Esophagus squamous epithelium (tissue), 5 donors: ENCODE measurements at places on chromosomes 16 and 17. TPM values are rescaled to one million over a fixed set of nuclear protein-coding genes. Genes with fewer than 3 reads are reported as not detected.
A peak's percentile ranks its signal among the peaks of the same experiment; 100 is the strongest.

RAPGEFL1 gene
- total RNA-seq = 182 TPM

RND2 gene
- not detected for total RNA-seq

DNA sequence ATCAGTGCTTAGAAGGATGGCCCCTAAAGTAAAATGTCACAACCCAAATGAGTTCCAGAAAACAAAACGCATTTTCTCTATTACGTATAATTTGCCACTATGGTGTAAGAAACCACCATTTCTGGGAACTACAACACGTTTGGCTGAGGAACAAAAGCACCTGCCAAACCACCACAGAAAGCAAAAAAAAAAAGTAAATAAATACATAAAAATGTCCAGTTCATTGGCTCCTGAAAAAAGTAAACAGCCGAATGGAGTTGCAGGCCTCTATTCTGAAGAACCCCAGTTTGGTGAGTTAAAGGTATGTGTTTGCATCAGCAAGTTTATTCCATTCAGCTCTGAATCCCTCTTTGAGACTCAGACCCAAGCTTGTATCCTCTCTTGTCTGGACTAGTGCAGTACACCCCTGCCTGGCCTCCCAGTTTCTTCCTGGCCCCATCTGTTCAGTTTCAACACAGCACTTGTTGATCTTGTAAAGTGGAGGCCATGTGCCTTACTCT lies 36.9 kb downstream of the ERN1 start:
- H3K4me3 ChIP-seq = no peak overlapping the region
- no peaks in the 10 kb centered on the region for H3K36me3 ChIP-seq
- peaks cover 9% of the 10 kb centered on the region for H3K4me1 ChIP-seq
- no peak overlapping the region for H3K27ac ChIP-seq
- no peak for DNase-seq

DNA sequence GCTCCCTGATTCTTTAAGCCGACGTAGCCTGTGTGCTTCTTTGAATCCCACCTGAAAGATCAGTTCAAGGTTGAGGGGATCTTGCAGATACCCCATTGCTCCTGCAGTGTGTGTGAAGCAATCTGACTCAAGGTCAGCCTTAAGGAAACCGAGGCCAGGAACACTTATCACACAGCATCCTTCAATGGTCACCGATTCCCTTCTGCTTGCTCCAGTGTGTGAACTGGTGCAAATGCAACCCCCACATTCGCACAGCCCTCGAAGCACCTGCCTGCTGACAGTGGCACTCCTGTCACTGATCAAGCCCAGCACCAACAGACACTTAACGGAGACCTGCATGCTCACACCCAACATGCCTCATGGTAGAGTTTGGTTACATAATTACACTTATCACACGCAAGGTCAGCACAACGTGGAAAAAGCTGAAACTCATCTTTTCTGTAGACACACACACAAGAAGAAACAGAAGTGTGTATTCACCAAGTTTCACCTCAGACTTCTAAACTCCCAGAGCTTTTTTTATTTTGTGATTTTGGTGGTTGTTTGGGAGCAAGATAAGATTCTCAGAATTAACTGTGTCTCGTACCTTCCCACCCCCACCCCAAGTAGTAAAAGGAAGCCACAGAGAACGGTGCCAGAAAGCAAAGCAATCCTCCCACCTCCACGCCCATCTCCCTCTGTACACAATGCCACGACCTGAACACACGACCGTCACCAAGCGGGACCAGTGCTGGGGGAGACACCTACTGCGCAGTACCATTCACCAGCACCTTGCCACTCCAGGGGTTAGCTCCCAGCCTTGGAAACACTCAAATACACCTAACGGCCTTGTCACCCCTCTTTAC lies 37.2 kb downstream of the LITAFD start:
- no peak overlapping the region for H3K27ac ChIP-seq
- no peak overlapping the region for H3K4me3 ChIP-seq
- DNase-seq = no peak
- H3K36me3 ChIP-seq = peaks cover 62% of the 10 kb centered on the region

NOD2 gene
- total RNA-seq = 28.0 TPM

FBXL16 gene
- 8.4 TPM for total RNA-seq

DNA sequence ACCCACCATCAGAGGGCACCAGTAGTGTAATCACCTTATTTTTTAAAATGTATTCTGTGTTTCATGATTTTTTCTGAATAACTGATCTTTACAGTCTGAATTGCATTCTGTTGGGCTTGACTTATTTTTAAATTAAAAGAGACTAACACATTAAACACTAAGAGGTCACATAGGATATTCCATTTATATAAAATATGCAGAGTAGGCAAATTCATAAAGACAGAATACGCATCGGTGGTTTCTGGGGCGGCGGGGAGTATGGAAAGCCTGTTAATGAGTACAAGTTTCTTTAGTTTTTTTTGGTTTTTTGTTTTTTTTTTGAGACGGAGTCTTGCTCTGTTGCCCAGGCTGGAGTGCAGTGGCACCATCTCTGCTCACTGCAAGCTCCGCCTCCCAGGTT lies 366.3 kb downstream of the WWOX start:
- H3K4me3 ChIP-seq = no peak overlapping the region
- no peak for DNase-seq
- no peak overlapping the region for H3K27ac ChIP-seq
- H3K4me1 ChIP-seq = peaks cover 5% of the 10 kb centered on the region
- no peaks in the 10 kb centered on the region for H3K36me3 ChIP-seq

GRCh38 chr16:70254180-70254964 lies 2.6 kb upstream of the EXOSC6 start:
- no peak overlapping the region for H3K27ac ChIP-seq
- H3K27me3 ChIP-seq = no peaks in the 10 kb centered on the region
- H3K36me3 ChIP-seq = peaks cover 30% of the 10 kb centered on the region
- H3K4me1 ChIP-seq = peaks cover 21% of the 10 kb centered on the region
- DNase-seq = no peak
- H3K4me3 ChIP-seq = no peak overlapping the region

GRCh38 chr17:81063106-81064093 lies 28.4 kb downstream of the BAIAP2 start:
- DNase-seq = no peak
- peaks cover 70% of the 10 kb centered on the region for H3K36me3 ChIP-seq
- peak overlapping the region; percentile 95 for H3K27ac ChIP-seq
- no peaks in the 10 kb centered on the region for H3K27me3 ChIP-seq
- H3K4me3 ChIP-seq = no peak overlapping the region

GRCh38 chr16:57355898-57356414 lies 2.6 kb upstream of the CCL22 start:
- H3K4me1 ChIP-seq = no peaks in the 10 kb centered on the region
- no peaks in the 10 kb centered on the region for H3K36me3 ChIP-seq
- H3K27ac ChIP-seq = no peak overlapping the region
- no peak for DNase-seq
- H3K4me3 ChIP-seq = no peak overlapping the region

GRCh38 chr16:76195056-76195455 lies 82.1 kb upstream of the CNTNAP4 start:
- DNase-seq = no peak
- no peaks in the 10 kb centered on the region for H3K27me3 ChIP-seq
- H3K36me3 ChIP-seq = no peaks in the 10 kb centered on the region
- H3K4me3 ChIP-seq = no peak overlapping the region

DNA sequence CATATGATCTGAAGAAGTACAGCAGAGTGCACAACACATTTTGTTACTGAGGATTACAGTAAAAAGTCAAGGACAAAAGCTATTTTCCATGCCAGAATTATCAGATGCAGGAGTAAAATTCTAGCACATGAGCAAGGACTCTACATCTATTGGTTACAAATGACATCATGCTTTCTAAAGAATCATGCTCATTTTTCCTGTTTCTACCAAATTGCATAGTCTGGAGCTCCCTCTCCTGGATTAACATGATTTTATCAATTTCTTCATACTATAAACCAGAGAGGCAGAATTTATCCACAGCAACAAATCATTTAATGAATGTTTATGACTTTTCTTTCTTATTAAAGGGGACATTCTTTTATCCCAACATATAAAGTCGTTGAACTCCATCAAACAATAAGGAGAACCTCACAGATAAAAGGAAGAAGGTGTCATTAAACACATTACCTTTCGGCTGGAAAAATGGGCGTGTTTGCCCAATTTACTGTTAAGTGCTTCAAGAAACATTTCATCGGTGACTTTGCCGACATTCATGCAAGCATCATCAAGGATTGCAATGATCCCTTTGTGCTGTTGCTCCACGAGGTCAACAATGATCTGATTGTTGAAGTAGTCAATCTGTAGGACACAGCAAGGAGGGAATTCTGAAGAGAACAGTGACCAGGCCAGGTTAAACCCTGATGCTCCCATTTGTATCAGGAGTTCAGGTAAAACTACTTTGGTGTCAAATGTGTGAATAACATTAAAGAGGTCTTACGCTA lies 121.7 kb downstream of the MYO1D start:
- peaks cover 31% of the 10 kb centered on the region for H3K36me3 ChIP-seq
- no peaks in the 10 kb centered on the region for H3K4me1 ChIP-seq

CLDN9 gene
- total RNA-seq = not detected

PIEZO1 gene
- 129 TPM for total RNA-seq

GRCh38 chr17:68383443-68384321 lies 73.6 kb downstream of the WIPI1 start:
- peak overlapping the region; percentile 72 for H3K27ac ChIP-seq
- H3K4me1 ChIP-seq = peaks cover 2% of the 10 kb centered on the region
- H3K36me3 ChIP-seq = no peaks in the 10 kb centered on the region
- no peak for DNase-seq
- H3K4me3 ChIP-seq = no peak overlapping the region

GRCh38 chr17:64245218-64246145 lies 17.6 kb downstream of the TEX2 start:
- H3K4me3 ChIP-seq = no peak overlapping the region
- DNase-seq = no peak
- H3K4me1 ChIP-seq = peaks cover 14% of the 10 kb centered on the region
- no peaks in the 10 kb centered on the region for H3K27me3 ChIP-seq

- H3K4me1 ChIP-seq = peaks cover 1% of the 10 kb centered on the region
- H3K27me3 ChIP-seq = no peaks in the 10 kb centered on the region
- no peak for DNase-seq
- H3K36me3 ChIP-seq = no peaks in the 10 kb centered on the region
- no peak overlapping the region for H3K4me3 ChIP-seq
Observed at GRCh38 chr16:27174007-27174406, 29.3 kb upstream of the KDM8 start.

DNA sequence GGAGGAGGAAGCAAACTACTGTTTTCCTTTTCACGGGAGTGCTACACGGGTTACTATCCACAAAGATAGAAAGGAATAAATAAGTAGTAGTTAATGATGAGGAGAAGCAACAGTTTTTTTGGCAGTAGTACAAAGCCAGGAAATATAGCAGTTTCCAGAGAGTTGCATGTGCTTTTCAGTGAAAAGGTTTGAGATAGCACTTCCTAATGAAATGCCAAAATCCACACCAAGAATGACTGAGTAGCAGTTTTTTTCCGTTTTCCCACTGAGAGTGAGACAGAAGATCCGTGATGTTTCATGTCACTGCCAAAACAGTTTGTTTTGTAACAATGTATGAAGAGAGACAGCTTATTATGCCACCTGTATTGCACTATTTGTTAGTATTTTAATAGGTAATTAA lies 129.1 kb downstream of the STX8 start:
- no peak overlapping the region for H3K4me3 ChIP-seq
- no peak overlapping the region for H3K27ac ChIP-seq
- no peak for DNase-seq
- H3K27me3 ChIP-seq = no peaks in the 10 kb centered on the region

EVPL gene
- total RNA-seq = 604 TPM

SPDYE4 gene
- total RNA-seq = not detected

- peaks cover 63% of the 10 kb centered on the region for H3K4me1 ChIP-seq
- H3K4me3 ChIP-seq = peak overlapping the region; percentile 46
- no peak for DNase-seq
Observed at GRCh38 chr17:4560837-4561256, 470 bp upstream of the GGT6 start.

GRCh38 chr16:31876951-31877828 lies 3.6 kb downstream of the ZNF267 start:
- no peaks in the 10 kb centered on the region for H3K27me3 ChIP-seq
- H3K4me1 ChIP-seq = peaks cover 82% of the 10 kb centered on the region
- no peak overlapping the region for H3K4me3 ChIP-seq
- no peak for DNase-seq
- H3K36me3 ChIP-seq = peaks cover 6% of the 10 kb centered on the region
- peak overlapping the region; percentile 98 for H3K27ac ChIP-seq

DNA sequence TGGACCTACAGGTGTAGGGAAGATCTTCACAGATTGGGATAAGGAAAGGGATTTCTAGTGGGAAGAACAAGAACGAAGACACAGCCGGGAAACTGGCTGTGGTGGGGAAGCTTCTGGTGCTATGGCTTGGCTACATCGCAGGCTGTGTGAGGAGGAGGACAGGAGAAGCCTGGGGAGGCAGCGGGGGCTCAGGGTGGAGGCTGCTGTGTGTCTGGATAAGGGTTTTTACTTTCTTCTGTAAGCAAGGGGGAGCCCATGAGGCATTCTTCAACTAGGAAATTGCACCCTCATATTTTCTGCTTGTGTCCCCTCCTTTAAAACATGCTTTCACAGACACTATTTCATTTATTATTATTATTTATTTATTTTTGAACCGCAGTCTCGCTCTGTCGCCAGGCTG lies 2.9 kb upstream of the RHBDF2 start:
- peaks cover 6% of the 10 kb centered on the region for H3K4me1 ChIP-seq
- no peak overlapping the region for H3K27ac ChIP-seq
- H3K27me3 ChIP-seq = peaks cover 26% of the 10 kb centered on the region
- no peak overlapping the region for H3K4me3 ChIP-seq
- no peaks in the 10 kb centered on the region for H3K36me3 ChIP-seq

GRCh38 chr16:72508191-72508590 lies 336.2 kb upstream of the PMFBP1 start:
- H3K27ac ChIP-seq = no peak overlapping the region
- H3K4me3 ChIP-seq = no peak overlapping the region
- no peaks in the 10 kb centered on the region for H3K36me3 ChIP-seq
- no peak for DNase-seq
- no peaks in the 10 kb centered on the region for H3K4me1 ChIP-seq

DNA sequence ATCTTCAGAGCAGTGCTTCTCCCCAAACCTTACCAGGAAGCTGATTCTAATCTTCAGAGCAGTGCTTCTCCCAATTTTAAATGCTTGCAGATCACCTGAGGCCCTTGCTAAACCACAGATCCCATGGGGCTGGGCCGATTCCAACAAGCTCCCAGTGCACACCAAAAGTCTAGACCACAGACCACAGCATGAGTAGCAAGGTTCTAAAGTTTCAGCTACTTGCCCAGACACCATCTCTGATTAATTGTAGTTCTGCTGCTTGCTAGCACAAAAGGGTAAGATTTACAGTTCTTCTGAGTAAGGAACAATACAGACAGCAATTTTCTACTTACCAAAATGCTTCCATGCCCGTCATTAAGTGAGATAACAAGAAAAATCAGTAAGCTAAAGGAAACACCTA lies 12.2 kb downstream of the CLEC3A start:
- no peak for DNase-seq
- H3K4me1 ChIP-seq = no peaks in the 10 kb centered on the region
- no peak overlapping the region for H3K27ac ChIP-seq
- H3K36me3 ChIP-seq = no peaks in the 10 kb centered on the region

DNA sequence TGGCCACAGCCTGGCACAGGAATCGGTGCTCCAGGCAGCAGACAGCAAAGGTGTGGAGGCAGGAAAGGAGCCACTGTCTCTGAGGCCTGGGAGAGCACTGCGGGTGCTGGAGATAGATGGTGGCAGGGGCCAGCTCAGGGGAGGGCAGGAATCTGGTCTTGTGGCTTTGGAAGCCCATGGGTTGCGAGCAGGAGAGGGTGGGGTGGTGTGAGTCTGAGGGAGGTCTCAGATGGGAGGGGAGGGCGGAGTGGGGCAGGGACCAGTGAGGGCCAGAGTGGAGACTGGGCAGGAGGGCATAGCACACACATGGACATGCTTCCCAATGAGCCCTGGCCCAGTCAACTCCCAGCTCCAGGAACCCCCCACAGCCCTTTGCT lies 70.1 kb downstream of the SREBF1 start:
- H3K27ac ChIP-seq = peak overlapping the region; percentile 43
- H3K4me3 ChIP-seq = no peak overlapping the region
- DNase-seq = no peak
- no peaks in the 10 kb centered on the region for H3K27me3 ChIP-seq
- H3K4me1 ChIP-seq = peaks cover 37% of the 10 kb centered on the region
